Activated naive CD4-positive, alpha-beta T cell (primary cell): ENCODE measurements at places on chromosomes 6 and 20.
A peak's percentile ranks its signal among the peaks of the same experiment; 100 is the strongest.

DNA sequence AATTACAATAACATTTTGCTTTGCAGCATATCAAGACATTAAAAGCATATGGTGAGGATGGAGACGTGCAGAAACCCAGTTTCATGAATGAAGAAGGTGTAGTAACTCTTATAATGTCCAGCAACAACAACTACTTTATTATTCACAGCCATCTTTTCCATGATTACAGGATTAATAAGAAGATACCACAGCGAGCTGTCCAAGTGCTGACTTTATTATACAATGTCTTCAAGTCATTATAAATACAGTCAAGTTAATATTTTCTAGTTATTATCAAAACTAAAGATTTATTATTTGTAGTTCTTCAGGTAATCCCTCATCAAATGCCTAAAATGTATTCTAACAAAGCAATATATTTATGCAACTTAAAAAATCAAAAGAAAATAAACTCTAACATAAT is 2.5 kb upstream of the KHDRBS2 start:
- DNase-seq, result no peak

- peak; percentile 40 for DNase-seq
Observed at GRCh38 chr6:143677891-143678791, at the start of gene PHACTR2. Gene PHACTR2 (plus strand): TSS chr6:143677965. CDS start chr6:143678164, 199 bp downstream.

GRCh38 chr6:167424060-167424673 is 99.3 kb downstream of the TTLL2 start:
- no peak for DNase-seq

- no peak for DNase-seq
Observed at GRCh38 chr6:6884193-6884627, 223.6 kb upstream of the RREB1 start.

DNA sequence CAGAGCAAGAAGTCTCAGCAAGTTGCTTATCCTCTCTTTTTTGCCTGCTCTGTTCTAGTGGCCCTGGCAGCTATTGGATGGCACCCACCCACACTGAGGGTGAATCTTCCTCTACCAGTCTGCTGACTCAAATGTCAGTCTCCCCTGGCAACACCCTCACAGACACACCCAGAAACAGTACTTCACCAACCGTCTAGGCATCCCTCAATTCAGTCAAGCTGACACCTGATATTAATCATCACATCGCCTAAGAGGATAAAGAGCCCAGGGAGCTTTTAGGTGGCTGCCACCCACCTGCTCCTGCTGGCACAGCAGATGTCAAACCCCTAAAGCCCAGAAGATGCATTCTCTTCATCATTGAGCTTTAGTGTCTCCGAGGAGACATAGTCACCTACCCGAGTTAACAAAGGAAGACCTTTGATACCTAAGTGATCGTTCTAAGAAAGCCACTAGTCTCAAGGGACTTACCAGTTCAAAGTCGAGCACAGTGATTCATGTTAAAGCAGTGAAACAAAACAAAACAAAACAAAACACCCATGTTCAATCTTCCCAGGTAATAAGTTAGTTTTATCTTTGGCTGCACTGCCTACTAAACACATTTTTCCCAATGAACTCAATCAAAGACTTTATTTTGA is 97.7 kb upstream of the KCNQ5 start:
- DNase-seq, result no peak

DNA sequence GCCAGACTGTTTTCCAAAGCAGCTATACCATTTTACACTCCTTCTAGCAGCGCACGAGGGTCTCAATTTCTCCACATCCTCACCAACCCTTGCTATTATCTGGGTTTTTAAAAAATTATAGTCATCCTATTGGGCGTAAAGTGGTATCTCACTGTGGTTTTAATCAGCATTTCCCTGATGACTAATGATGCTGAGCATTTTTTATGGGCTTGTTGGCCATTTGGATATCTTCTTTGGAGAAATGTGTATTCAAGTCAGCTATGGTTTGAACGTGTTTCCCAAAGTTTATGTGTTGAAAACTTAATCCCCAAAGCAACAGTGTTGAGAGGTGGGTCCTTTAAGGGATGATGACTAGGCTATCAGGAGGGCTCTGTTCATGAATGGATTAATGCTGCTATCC is 6.7 kb downstream of the MCUR1 start:
- no peak for DNase-seq

- DNase-seq, result no peak
Observed at GRCh38 chr6:15730442-15730841, 67.6 kb upstream of the DTNBP1 start.

GRCh38 chr6:69129046-69129445 is 494.0 kb downstream of the ADGRB3 start:
- no peak for DNase-seq

- peak; percentile 4 for DNase-seq
Observed at GRCh38 chr20:43537921-43538877, 20.6 kb upstream of the SGK2 start.

DNA sequence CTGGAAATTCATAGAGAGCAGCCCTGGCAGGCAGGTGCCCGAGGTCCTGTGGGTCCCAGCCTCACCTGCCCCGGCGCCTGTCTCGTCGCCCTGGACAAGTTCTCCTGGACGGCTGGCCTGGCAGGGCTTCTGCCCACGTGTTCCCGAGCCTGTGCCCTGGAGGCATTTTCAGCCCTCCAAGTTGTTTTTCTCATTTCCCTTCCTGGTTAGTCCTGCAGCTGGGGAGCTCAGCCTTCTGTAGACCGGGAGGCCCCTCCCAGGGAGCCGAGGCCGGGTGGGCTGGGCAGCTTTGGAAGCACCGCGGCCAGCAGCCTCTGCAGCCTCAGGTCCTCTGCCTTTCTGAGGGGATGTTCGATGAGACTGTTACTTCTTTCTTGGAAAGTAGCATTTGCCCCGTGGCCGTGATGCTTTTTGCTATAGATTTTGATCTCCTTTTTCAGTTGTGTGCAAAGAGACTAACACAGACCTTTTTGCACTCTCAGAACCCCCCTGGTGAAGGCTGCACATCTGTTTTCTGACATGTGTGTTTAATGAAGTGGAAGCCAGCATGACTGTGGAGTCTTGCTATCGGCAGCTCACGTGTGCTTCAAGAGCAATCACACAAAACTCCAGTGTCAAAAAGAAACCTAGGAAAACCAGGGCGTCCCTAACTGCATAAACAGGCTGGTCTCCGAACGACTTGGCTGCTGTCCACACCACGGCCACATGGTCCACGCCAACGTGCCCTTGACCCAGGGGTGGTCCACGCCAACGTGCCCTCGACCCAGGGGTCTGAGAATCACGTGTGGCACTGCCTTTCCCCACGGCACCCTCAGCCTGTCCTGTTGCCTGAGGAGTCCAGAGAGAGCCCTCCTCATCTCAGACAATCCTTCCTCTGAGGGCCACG is 207.5 kb downstream of the SMOC2 start:
- no peak for DNase-seq

- DNase-seq, result no peak
Observed at GRCh38 chr20:46420878-46421277, 14.5 kb upstream of the ELMO2 start.

DNA sequence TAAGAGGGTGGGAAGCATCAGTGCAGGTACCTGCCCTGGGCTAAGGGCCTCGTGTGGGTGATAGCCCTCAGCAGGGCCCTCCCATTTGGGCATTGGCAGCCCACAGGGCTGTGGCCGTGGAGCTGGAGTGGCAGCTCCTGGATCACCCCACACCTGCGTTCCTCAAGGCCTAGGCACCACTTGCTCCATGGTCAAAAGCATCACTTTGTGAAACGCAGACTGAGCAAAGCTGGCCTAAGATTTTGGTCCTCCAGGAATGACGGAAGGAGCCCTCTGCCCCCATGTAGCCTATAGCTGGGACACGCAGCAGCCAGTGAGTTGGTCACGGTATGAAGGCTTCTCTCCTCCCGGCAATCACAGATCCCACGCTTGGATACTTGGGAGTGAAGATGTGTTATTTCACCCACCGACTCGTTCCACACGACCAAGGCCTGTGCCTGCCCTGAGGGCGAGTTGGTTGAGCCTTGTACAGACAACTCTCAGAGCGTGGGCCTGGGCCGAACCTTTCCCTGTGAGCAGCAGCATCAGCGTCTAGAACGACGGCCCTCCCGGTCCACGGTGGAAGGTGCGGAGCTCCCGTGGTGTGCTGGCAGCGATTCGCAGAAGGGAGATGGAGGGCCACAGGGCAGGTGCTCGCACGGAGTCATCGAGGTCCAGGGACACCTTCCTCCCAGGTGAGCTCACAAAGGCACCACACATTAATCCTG is 39.7 kb downstream of the THBS2 start:
- no peak for DNase-seq

- DNase-seq, result no peak
Observed at GRCh38 chr20:49245921-49246740, 26.9 kb downstream of the DDX27 start.

DNA sequence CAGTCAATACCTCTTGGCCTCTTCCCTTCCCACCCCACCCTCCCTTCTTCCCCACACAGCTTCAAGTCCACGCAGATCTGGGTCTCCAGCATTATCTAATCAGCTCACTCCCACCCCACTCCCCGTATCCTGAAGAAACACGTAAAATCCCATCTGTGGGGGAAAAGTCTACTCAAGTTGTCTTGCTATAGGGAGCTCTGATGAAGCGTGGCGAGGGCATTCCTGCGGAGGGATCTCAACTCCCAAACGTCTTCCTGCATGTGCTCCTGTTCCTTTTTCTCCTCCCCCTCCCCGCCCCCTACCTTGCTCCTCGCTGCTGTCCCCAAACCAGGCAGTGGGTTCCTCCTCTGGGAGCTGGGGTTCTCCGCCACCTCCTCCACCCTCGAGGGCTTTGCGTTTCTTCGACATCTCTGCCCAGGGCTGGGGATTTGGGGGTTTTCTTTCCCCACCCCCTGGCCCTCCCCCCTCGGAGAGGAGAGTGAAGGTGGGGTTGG is 181.8 kb downstream of the TBXT start:
- DNase-seq, result no peak

DNA sequence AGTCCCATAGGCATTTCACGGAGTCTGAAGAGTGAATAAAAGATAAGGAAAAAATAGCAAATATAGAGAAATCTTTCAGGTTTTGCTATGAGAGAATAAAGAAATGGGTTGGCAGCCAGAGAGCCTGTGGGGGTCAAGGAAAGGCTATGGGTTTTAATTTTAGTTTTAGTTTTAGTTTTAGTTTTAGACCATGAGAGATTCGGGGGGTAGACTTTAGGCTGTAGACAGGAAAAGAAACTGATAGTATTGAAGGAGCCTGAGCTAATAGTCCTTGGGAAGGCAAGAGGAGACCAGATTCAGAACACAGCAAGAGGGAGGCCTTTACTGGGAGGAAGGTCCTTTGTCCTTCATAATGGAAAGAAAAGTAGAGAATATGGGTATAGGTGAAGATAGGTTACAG is 19.3 kb downstream of the DOP1A start:
- no peak for DNase-seq

GRCh38 chr20:5061213-5061612 is 58.5 kb downstream of the PCNA start:
- DNase-seq, result no peak

GRCh38 chr20:24634855-24635254 is 165.4 kb downstream of the SYNDIG1 start:
- DNase-seq, result no peak

DNA sequence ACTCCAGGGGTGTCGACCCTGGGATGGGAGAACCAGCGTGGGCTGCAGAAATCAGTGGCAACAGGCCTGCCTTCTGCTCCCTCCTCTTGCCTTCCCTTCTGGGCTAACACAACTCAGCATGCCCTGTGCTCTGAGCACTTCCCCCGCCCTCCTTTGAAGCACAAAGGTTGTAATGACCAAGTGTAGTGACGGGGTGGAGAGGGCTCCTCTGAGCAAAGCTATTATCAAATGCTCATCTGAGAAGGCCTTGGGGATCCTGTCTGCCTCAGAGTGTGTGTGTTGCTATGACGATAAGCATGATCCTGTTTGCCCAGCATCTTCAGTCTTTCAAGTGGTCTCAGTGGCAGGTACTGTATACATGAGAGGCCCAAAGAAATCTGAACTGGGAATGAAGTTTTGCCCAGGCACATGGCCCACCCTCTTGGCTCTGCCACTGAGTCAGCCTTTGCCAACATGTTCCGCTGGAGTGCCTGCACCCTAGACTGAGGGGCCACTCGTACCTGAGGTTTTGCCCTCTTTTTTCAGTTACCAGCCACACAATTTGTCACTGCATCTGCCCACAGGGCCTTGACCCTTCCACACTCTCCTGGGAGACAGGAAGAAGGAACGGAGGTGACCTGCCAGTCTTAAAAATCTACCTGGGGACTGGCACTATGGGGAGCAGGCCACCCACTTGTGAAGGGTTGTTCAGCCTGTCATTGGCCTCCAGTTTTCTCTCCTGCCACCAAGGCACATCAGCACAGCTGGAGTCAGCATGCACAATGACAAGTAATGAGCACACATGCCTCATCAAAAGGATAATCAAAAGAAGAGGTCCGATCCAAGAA is 74.5 kb downstream of the GFOD1 start:
- no peak for DNase-seq

- DNase-seq, result no peak
Observed at GRCh38 chr6:105072798-105073199, 107.0 kb downstream of the POPDC3 start.

DNA sequence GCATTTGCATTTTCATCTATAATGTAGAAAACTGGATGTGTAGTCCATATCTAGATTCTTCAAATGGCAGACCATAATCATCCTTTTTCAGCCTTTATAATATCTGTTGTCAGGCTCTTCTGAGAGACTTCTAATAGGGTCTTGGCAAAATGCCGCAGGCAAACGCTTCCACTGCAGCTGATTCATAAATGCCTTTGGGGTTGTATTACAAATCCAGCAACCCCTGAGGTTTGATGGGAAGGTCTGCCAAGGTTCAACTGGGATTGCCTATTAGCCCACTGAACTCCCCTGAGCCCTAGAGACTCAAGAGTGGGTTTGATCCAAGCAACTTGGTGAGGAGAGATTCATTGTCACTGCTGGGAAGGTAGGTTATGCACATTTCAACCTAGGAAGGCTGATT is 365.2 kb upstream of the POU3F2 start:
- no peak for DNase-seq
